Caco-2 (cell line): ENCODE measurements at places on chromosomes 7 and 10. TPM values are rescaled to one million over a fixed set of nuclear protein-coding genes. Genes with fewer than 3 reads are reported as not detected.

- no peak for DNase-seq
- no peaks in the 10 kb centered on the region for H3K36me3 ChIP-seq
- no peaks in the 10 kb centered on the region for H3K4me1 ChIP-seq
- no peak overlapping the region for H3K4me3 ChIP-seq
- H3K27me3 ChIP-seq: no peaks in the 10 kb centered on the region
Observed at GRCh38 chr10:31701546-31701945, 227.1 kb downstream of the ARHGAP12 start.

- H3K4me1 ChIP-seq: no peaks in the 10 kb centered on the region
- H3K27me3 ChIP-seq: no peaks in the 10 kb centered on the region
- H3K36me3 ChIP-seq: peaks cover 8% of the 10 kb centered on the region
- no peak overlapping the region for H3K4me3 ChIP-seq
Observed at GRCh38 chr7:47392241-47392759, 189.6 kb downstream of the TNS3 start.

The FAM25C gene
- total RNA-seq: not detected in 2 replicates

- no peak overlapping the region for H3K27ac ChIP-seq
- H3K4me1 ChIP-seq: no peaks in the 10 kb centered on the region
- H3K27me3 ChIP-seq: no peaks in the 10 kb centered on the region
- H3K36me3 ChIP-seq: peaks cover 1% of the 10 kb centered on the region
- H3K4me3 ChIP-seq: no peak overlapping the region
Observed at GRCh38 chr7:936386-937054, 18.0 kb downstream of the ADAP1 start.

The GPR26 gene
- not detected in 2 replicates for total RNA-seq

The TFEC gene
- total RNA-seq: 38.3 and 45.1 TPM in 2 replicates

DNA sequence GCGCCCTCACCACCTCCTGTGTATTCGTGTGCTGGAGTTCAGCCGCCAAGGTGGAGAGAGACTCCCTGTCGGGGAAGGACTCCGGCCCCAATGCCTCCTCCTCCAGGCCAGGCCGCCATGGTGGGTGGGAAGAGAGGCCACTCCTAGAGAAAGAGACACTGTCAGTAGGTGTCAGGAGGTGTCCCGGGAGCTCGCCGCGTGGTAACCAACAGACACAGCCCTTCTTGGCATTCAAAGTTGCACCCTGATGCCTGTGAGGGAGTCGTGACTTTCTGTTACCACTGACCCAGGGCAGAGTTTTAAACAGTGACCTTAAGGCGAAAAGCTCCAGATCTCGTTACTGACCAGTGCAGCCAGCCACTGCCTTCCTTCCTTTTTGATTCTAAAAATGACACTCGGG lies 155.2 kb downstream of the CUX1 start:
- DNase-seq: no peak
- H3K4me3 ChIP-seq: no peak overlapping the region
- peaks cover 18% of the 10 kb centered on the region for H3K4me1 ChIP-seq
- H3K27me3 ChIP-seq: no peaks in the 10 kb centered on the region
- peak overlapping the region; percentile 14 for H3K27ac ChIP-seq
- no peaks in the 10 kb centered on the region for H3K36me3 ChIP-seq

- no peak overlapping the region for H3K27ac ChIP-seq
- H3K27me3 ChIP-seq: no peaks in the 10 kb centered on the region
- H3K4me1 ChIP-seq: no peaks in the 10 kb centered on the region
Observed at GRCh38 chr10:81928119-81928518, 53.1 kb downstream of the NRG3 start.

DNA sequence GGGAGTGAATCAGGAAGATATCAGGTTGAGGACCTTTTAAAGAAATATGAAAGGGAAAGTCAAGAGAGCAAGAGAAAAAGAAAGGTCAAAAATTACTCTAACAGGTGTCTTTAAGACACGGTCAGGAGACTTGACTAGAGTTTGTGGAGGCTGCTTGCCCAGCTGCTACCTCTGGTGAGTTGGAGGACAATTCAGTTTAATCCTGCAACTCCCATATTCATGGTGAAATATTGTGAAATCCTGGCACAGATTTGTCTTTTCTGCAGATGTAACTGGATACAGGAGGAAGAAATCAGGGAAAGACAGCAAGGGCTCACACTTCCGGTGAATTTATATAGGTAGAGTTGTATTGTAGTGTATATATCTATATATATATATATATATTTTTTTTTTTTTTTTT lies 93.5 kb downstream of the AKAP9 start:
- peaks cover 1% of the 10 kb centered on the region for H3K36me3 ChIP-seq
- H3K27ac ChIP-seq: no peak overlapping the region
- H3K4me1 ChIP-seq: peaks cover 14% of the 10 kb centered on the region; the same call in 1 of the 2 replicates
- H3K27me3 ChIP-seq: no peaks in the 10 kb centered on the region
- H3K4me3 ChIP-seq: no peak overlapping the region

GRCh38 chr7:80088705-80089104 lies 45.9 kb upstream of the GNAI1 start:
- H3K27ac ChIP-seq: no peak overlapping the region
- H3K36me3 ChIP-seq: no peaks in the 10 kb centered on the region
- no peak overlapping the region for H3K4me3 ChIP-seq
- H3K4me1 ChIP-seq: no peaks in the 10 kb centered on the region
- no peaks in the 10 kb centered on the region for H3K27me3 ChIP-seq
- DNase-seq: no peak

GRCh38 chr10:76213876-76214275 lies 782.5 kb downstream of the LRMDA start:
- no peak overlapping the region for H3K27ac ChIP-seq
- no peak for DNase-seq
- no peaks in the 10 kb centered on the region for H3K4me1 ChIP-seq
- no peaks in the 10 kb centered on the region for H3K27me3 ChIP-seq
- no peak overlapping the region for H3K4me3 ChIP-seq
- H3K36me3 ChIP-seq: no peaks in the 10 kb centered on the region

The TRIM50 gene
- not detected in 2 replicates for total RNA-seq

DNA sequence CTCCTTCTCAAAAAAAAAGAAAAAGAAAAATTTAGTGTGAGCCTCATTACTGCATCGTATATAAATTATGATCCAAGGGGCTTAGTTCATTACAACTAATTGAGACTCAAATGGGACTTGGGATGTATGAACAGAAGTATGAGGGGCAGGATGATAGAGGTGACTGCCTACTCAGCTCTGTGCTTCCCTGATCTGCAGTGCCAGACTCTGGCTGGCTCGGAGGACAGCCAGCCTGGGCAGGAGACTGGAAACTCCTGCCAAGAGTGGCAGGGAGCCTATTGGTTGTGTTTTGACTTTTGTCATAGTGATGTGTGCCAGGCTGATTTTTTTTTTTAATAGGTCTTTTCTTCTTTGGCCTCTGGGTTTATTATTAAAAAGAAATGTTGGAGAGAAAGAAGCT lies 73.8 kb upstream of the GTF2IRD1 start:
- H3K36me3 ChIP-seq: no peaks in the 10 kb centered on the region
- H3K4me1 ChIP-seq: no peaks in the 10 kb centered on the region
- no peak overlapping the region for H3K4me3 ChIP-seq
- no peak overlapping the region for H3K27ac ChIP-seq
- no peak for DNase-seq
- H3K27me3 ChIP-seq: no peaks in the 10 kb centered on the region

The TSPAN33 gene
- 2.6 and 4.5 TPM in 2 replicates for total RNA-seq

GRCh38 chr7:132261327-132262159 lies 314.7 kb downstream of the PLXNA4 start:
- no peaks in the 10 kb centered on the region; the same call in 1 of the 2 replicates for H3K27me3 ChIP-seq
- H3K4me3 ChIP-seq: no peak overlapping the region
- H3K36me3 ChIP-seq: no peaks in the 10 kb centered on the region
- H3K4me1 ChIP-seq: no peaks in the 10 kb centered on the region
- no peak for DNase-seq
- H3K27ac ChIP-seq: no peak overlapping the region

DNA sequence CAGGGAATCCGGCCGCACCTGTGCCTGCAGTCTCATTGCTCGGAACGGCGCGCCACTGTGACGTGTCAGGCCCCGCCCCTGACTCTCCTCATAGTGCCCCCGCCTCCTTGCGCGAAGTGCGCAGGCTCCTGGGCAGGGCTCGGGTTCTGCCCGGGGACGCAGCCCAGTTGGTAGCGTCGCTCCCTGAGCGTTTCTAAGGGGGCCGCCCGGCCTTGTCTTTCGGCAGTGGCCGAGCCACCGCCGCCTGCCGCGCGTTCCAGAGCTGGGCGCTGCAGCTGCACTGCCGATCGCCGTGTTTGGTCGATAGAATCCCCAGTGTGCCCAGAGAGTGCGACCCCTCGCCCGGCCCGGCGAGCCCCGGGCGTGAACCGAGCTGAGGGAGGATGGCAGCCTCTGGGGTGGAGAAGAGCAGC lies at the start of gene KLHL7:
Gene KLHL7, plus strand, starts transcription at position 142 of the 413 bp plus-strand sequence. Its CDS starts 242 bp downstream, at position 384.
- H3K4me3 ChIP-seq: peak within 1 kb of the TSS; percentile 98
- no peaks in the 10 kb centered on the region for H3K36me3 ChIP-seq
- no peaks in the 10 kb centered on the region for H3K27me3 ChIP-seq
- peaks cover 11% of the 10 kb centered on the region for H3K4me1 ChIP-seq
- peak within 1 kb of the TSS; percentile 98 for H3K27ac ChIP-seq

The KCNK18 gene
- not detected in 2 replicates for total RNA-seq

DNA sequence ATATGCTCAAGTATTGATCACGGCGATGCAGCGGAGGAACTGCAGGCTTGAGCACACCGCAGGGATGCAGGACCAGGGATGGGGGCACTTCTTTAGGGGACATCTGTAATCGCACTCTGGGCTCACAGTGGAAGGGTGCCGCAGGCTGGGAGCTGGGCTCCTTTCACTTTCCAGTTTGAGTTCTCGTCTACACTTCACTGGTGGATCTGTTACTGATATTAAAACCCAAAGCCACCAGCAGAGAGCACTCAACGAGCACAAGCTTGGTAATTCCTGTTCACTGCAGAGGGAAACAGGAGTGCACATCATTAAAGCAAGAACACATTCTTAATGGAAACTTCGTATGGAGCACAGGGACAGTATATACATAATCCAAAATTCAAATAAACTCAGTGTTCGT lies 91.3 kb downstream of the PARD3 start:
- no peak overlapping the region for H3K27ac ChIP-seq
- no peaks in the 10 kb centered on the region for H3K36me3 ChIP-seq
- no peak overlapping the region for H3K4me3 ChIP-seq
- no peak for DNase-seq
- H3K27me3 ChIP-seq: no peaks in the 10 kb centered on the region
- peaks cover 25% of the 10 kb centered on the region for H3K4me1 ChIP-seq

The CALCR gene
- total RNA-seq: 0.30 TPM in 1 of 2 replicates, not detected in the other

The A1CF gene
- 29.9 and 36.0 TPM in 2 replicates for total RNA-seq

DNA sequence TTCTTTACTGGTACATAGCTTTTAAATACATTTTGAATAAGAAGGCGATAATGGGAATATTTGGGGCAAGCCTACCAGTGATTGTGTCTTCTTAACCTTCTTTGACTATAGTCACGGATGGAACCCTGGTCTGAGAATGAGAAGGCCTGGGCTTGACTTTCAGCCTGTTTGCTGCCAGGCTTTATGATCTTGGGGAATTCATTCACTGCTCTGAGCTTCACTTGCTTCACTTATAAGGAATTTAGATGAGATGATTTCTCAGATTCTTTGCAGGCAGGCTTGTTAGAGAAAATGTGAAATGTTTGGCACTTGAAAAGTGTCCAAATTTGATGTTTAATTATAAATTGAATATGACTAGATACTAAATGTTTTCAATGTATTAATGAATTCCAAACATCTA lies 42.5 kb downstream of the NUP205 start:
- DNase-seq: no peak
- H3K4me1 ChIP-seq: no peaks in the 10 kb centered on the region; the same call in 1 of the 2 replicates
- H3K27ac ChIP-seq: no peak overlapping the region
- no peaks in the 10 kb centered on the region for H3K27me3 ChIP-seq
- no peak overlapping the region for H3K4me3 ChIP-seq
- no peaks in the 10 kb centered on the region; the same call in 1 of the 2 replicates for H3K36me3 ChIP-seq

The PDE6C gene
- not detected in 2 replicates for total RNA-seq

- no peak overlapping the region for H3K27ac ChIP-seq
- no peaks in the 10 kb centered on the region for H3K27me3 ChIP-seq
- no peaks in the 10 kb centered on the region for H3K36me3 ChIP-seq
- no peak for DNase-seq
- no peaks in the 10 kb centered on the region for H3K4me1 ChIP-seq
Observed at GRCh38 chr10:131536676-131537075, 225.2 kb upstream of the TCERG1L start.

DNA sequence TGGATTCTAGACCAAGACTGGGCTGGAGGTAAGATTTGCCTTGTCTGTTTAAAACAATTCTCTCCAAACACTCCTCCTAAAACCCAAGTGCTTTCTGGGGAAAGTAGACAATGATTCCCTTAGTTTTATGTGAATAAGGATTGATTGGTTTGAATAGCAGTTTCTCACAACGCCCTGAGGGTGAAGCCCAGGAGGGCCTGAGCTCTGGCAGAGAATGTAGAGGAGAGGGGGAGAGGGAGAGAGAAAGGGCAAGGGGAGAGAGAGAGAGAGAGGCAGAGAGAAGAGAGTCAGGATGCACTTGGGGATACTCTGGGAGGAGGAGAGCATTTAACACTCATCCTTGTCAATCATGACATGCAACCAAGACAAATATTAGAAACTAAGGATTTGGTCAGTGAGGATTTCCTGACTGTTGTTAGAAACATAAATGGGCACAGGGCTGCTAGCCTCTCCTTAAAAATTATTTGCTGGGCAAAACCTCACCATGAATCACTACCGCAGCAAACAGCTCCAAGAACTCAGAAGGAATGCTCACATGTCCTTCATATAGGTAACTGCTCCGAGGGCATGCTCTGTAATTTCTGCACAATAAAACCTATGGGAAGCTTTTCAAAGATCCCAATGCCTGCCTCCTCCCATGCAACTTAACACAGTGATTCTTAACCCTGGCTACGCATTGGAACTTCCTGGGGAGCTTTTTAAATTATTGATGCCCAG lies 55.2 kb upstream of the RAPGEF5 start:
- no peak for DNase-seq
- no peak overlapping the region for H3K27ac ChIP-seq
- no peaks in the 10 kb centered on the region for H3K27me3 ChIP-seq
- H3K4me3 ChIP-seq: no peak overlapping the region
- no peaks in the 10 kb centered on the region for H3K36me3 ChIP-seq

The NPY gene
- not detected in 2 replicates for total RNA-seq

DNA sequence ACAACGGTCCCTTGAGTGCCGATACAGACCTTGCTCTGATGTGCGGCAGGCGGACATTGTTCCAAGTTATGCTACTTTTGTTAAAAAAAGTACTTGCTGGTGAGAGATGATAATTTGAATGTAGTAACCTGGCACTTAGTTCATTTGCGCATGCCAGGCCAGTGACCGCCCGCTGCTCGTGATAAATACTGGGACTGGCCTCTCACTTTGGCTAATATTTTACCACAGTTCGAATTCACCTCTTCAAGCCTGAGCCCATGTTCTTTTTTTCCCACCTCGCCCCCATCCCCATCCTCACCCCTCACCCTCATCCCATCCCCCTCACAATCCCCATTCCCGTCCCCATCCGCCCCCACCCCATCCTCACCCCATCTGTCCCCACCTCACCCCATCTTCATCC lies 126.4 kb downstream of the DNAJB6 start:
- no peak for DNase-seq
- no peaks in the 10 kb centered on the region; the same call in 1 of the 2 replicates for H3K27me3 ChIP-seq
- H3K4me1 ChIP-seq: no peaks in the 10 kb centered on the region
- H3K36me3 ChIP-seq: no peaks in the 10 kb centered on the region
- no peak overlapping the region for H3K27ac ChIP-seq
